Effector CD4-positive, alpha-beta T cell (primary cell): ENCODE measurements at places on chromosomes 7 and 10.

DNA sequence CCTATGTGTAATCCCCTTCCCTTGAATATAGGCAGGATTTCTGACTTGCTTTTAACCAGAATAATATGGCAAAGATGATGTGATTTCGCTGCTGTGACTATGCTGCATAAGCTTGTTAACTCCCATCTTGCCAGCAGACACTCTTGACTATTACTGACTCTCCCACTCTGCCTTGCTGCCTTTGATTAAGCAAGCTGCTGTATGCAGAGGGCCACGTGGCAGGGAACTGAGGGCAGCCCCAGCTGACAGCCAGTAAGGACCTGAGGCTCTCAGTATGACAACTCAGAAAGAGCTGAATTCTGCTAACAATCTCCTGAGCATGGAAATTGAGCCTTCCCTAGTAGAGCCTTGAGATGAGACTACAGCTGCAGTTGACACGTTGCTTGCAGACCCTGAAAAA lies 279.4 kb upstream of the CACNA2D1 start:
- DNase-seq = no peak

DNA sequence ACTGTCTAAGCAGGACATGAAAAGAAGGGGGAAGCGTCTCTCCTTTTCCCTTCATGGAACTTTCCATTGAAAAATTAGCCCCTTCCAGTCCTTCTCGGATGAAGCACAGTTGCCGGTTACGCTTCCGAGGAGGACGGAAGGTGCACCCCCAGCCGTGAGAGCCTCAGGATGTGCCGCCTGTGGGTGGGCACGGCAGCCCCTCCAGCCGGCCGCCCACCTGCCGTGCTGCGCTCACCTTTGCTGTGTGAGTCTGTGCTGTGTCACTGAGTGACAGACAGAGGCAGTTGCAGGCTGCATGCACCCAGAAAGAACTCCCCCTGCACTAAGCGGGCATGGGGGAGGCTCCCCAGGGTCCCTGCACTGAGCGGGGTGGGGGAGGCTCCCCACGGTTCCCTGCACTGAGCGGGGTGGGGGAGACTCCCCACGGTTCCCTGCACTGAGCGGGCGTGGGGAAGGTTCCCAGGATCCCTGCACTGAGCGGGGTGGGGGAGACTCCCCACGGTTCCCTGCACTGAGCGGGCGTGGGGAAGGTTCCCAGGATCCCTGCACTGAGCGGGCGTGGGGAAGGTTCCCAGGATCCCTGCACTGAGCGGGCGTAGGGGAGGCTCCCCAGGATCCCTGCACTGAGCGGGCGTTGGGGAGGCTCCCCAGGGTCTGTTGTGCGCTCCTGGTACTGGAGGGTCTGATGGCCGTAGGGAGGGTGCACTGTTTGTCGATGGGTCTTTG lies 74.2 kb downstream of the DNAJB6 start:
- no peak for DNase-seq

- no peak for DNase-seq
Measured at GRCh38 chr7:36287371-36288241, 102.1 kb upstream of the ANLN start.

- DNase-seq = no peak
Measured at GRCh38 chr7:37915438-37915837, 1.2 kb downstream of the SFRP4 start.

DNA sequence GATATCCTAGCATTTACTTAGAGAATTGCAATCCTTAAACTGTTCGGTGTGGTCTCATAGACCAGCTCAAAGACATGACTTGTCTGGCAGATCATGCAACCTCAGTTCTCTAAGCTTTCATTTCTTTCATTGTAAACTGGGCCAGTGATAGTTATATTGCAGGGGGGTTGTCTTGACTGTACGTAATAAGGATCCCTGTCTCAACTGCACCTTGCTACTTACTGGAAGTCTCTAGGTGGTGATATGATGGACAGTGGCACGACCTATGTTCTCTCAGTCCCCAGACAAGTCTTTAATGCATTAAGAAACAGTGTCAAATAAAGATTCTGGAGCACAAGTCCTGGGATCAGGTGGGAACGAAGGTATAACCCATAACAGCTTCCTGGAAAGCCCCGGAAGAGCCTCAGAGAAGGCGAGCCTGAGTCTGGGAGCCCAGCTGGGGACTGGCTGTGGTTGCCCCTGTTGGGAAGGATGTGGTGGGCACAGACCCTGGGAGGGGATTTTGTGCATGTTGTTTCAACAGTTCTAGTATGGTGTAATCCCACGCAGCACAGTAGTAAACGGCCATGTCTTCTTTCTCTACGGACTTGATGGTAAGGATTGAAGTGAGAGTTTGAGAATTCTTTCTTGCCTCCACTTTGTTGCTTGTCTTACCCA lies 26.0 kb upstream of the TARP start:
- no peak for DNase-seq

- DNase-seq = no peak
Measured at GRCh38 chr10:114876169-114876568, 54.6 kb downstream of the FHIP2A start.

- DNase-seq = no peak
Measured at GRCh38 chr10:15719049-15719898, 448 bp downstream of the ITGA8 start.

- DNase-seq = no peak
Measured at GRCh38 chr7:138608275-138608674, 92.9 kb downstream of the SVOPL start.

- DNase-seq = no peak
Measured at GRCh38 chr7:27297356-27297755, 54.8 kb downstream of the EVX1 start.

DNA sequence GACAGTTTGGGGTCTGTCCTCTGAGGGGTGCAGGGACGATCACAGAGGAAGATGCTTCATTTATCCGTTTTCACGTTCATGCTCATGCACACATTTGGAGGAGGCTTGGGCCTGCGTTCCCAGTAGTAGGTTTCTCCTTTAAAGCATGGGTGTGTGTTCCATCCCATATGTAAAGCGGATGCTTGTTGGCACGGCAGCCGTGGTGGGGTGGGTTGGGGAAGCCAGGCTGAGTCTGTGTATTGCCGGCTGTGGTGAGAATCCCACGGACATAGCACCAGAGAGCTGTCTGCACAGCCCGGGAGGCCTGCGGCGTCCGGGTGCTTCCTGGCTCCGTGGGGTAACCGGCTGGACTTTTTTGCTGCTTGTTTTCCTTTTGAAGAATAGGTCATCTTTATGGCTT lies 440 bp downstream of the JAKMIP3 start:
- DNase-seq = no peak

- no peak for DNase-seq
Measured at GRCh38 chr7:47179812-47180515, 401.9 kb downstream of the TNS3 start.

- DNase-seq = no peak
Measured at GRCh38 chr10:30911303-30911863, 120.3 kb downstream of the ZNF438 start.

- no peak for DNase-seq
Measured at GRCh38 chr7:70392877-70393435, 739.0 kb upstream of the GALNT17 start.

DNA sequence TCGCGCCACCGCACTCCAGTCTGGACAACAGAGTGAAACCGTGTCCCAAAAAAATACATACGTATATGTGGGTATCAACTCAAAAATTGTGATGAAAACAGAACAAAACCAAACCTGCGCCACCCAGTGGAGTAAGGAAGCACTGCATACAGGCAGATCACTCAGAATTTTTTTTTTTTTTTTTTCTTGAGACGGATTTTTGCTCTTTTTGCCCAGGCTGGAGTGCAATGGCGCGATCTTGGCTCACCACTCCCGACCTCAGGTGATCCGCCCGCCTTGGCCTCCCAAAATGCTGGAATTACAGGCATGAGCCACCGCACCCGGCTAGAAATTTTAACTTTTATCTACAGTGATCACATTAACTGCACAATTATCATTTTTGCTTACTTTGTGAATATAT lies 9.1 kb upstream of the TMEM236 start:
- DNase-seq = peak; percentile 67

DNA sequence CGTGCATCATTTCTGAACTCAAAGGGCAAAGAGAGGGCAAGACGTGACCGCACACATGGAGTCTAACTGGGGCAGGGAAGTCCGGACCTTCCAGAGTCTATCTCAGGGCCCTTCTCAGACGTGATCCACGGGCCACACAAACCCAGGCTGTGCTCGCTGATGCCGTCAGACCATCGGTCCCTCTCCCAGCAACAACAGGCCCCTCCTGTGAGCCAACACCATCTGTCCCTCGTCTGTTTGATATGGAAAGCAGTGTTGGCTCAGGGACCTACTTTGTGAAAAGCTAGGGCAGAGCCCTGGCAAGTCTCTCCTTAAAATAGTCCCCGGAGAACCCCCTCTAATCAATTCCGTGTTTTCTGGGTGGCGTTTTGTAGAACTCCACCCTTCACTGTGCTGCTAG lies 208.8 kb downstream of the TCERG1L start:
- DNase-seq = no peak

DNA sequence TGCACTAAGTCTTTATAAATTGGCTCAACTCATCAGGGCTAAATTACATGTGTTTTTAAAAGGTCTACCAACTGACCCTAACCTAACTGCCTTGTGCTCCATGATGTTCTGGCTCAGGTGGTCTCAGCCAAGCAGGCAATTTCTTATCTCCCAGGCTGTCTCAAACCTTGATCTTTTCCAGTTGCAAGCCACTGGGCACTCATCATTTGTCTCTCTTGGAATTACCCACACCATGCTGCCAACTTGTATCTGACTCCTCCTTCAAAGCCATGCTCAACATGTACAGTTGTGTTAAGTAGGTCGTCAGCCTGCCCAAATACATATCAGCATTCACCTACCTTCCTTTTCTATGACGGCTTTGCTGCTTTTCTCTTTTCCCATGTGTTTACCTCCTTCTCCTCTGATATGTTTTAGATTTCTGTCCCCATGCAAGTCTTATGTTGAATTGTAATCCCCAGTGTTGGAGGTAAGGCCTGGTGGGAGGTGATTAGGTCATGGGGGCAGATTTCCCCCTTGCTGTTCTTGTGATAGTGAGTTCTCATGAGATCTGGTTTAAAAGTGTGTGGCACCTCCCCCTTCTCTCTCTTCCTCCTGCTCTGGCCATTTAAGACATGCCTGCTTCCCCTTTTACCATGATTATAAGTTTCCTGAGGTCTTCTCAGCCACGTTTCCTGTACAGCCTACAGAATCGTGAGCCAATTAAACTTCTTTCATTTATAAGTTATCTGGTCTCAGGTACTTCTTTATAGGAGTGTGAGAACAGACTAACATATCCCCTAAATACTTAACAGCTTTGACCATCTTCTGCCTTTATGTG lies 130.0 kb downstream of the ELAPOR2 start:
- no peak for DNase-seq
